ENCODE measurements at places on chromosomes 4 and X. TPM values are rescaled to one million over a fixed set of nuclear protein-coding genes. Genes with fewer than 3 reads are reported as not detected.

- H3K36me3 ChIP-seq: no peaks in the 10 kb centered on the region
- no peak overlapping the region for H3K27ac ChIP-seq
- H3K4me3 ChIP-seq: no peak overlapping the region
- H3K4me1 ChIP-seq: no peaks in the 10 kb centered on the region
Observed at GRCh38 chr4:7531640-7531994, 96.9 kb upstream of the PSAPL1 start.

- no peak for DNase-seq
- H3K36me3 ChIP-seq: peaks cover 13% of the 10 kb centered on the region
- H3K27me3 ChIP-seq: no peaks in the 10 kb centered on the region
- H3K27ac ChIP-seq: no peak overlapping the region
- no peaks in the 10 kb centered on the region for H3K4me1 ChIP-seq
Observed at GRCh38 chrX:149948016-149948415, 9.7 kb upstream of the EOLA2 start.

- no peaks in the 10 kb centered on the region for H3K4me1 ChIP-seq
- H3K36me3 ChIP-seq: no peaks in the 10 kb centered on the region
- no peak overlapping the region for H3K27ac ChIP-seq
- no peak for DNase-seq
Observed at GRCh38 chrX:97863261-97863660, 979.6 kb downstream of the RPA4 start.

DNA sequence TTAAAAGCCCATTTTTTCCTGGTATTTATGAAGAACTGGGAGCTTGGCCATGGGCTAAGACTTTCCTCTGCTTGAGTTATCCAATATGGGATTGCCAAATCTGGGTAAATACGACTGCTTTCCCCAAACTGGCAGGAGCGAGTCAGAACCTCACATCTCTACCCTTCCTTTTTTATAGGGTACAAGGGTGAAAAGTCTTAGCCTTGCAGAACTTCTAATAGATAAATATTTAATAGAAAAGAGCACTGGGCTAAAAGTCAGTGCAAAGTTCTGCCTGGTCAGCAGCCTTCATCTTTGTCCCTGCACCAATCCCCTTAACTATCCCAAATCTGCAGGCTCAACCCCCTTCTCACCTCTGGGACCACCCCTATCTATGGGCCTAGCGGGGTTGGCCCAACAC, 61.6 kb upstream of the ACSL1 start:
- no peaks in the 10 kb centered on the region for H3K27me3 ChIP-seq
- H3K36me3 ChIP-seq: no peaks in the 10 kb centered on the region
- no peak for DNase-seq
- H3K4me1 ChIP-seq: no peaks in the 10 kb centered on the region
- no peak overlapping the region for H3K27ac ChIP-seq

- no peaks in the 10 kb centered on the region for H3K27me3 ChIP-seq
- no peak for DNase-seq
- H3K36me3 ChIP-seq: peaks cover 2% of the 10 kb centered on the region
- H3K4me3 ChIP-seq: no peak overlapping the region
- H3K27ac ChIP-seq: no peak overlapping the region
Observed at GRCh38 chr4:183304067-183304466, 16.0 kb downstream of the CLDN22 start.

DNA sequence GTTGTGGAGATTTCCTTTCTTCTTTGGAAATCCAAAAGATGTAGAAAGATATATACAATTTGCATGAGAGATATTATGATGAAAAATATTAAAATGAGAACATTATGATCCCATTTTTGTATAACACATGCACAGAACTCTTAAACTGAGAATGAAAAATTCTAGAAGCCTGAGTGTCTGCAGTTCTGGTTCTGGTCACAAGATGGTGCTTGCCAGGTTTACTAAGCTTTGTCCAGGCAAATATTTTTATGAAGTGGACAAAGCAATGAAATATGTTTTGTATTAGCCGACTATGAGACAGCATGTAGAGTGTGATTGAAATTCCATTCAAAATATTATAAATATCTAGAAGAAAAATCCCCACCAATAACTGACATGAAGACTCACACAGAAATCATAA, 2.2 kb downstream of the PWWP3B start:
- no peaks in the 10 kb centered on the region for H3K4me1 ChIP-seq
- no peaks in the 10 kb centered on the region for H3K36me3 ChIP-seq
- no peaks in the 10 kb centered on the region for H3K27me3 ChIP-seq
- H3K27ac ChIP-seq: no peak overlapping the region

- peak; percentile 69 for DNase-seq
- H3K4me1 ChIP-seq: peaks cover 37% of the 10 kb centered on the region
- no peaks in the 10 kb centered on the region for H3K27me3 ChIP-seq
- H3K4me3 ChIP-seq: peak overlapping the region; percentile 93
- peak overlapping the region; percentile 93 for H3K27ac ChIP-seq
Observed at GRCh38 chr4:80072228-80072743, 743 bp downstream of the ANTXR2 start.

- no peak overlapping the region for H3K4me3 ChIP-seq
- DNase-seq: no peak
- no peak overlapping the region for H3K27ac ChIP-seq
- H3K36me3 ChIP-seq: no peaks in the 10 kb centered on the region
- H3K27me3 ChIP-seq: no peaks in the 10 kb centered on the region
- no peaks in the 10 kb centered on the region for H3K4me1 ChIP-seq
Observed at GRCh38 chr4:145277011-145277410, 96.6 kb upstream of the OTUD4 start.

- H3K4me1 ChIP-seq: no peaks in the 10 kb centered on the region
- H3K27me3 ChIP-seq: no peaks in the 10 kb centered on the region
- no peaks in the 10 kb centered on the region for H3K36me3 ChIP-seq
- no peak for DNase-seq
- H3K4me3 ChIP-seq: no peak overlapping the region
Observed at GRCh38 chrX:108468486-108468885, 28.8 kb downstream of the COL4A5 start.

DNA sequence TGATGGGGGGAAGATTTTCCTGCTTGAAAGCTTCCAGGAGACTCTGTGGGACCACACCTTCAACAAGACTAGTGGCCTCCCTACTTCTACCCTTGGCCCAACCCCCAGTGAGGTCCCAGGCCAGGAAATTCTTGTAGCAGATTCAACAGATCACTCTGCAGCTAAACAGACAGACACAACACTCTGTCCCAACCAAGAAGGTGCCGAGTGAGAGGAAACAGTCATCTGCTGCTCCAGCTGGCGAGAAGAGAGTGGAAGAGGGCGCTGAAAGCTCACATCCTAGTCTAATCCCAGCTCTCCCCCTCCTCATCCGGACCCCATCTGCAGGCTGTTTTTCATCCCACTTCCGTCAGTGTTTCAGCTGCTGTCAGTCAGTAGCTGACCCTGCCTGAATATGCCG, 63.4 kb downstream of the CHRDL1 start:
- no peak overlapping the region for H3K27ac ChIP-seq
- no peaks in the 10 kb centered on the region for H3K36me3 ChIP-seq
- no peaks in the 10 kb centered on the region for H3K27me3 ChIP-seq
- no peak for DNase-seq
- H3K4me3 ChIP-seq: no peak overlapping the region
- no peaks in the 10 kb centered on the region for H3K4me1 ChIP-seq

- H3K36me3 ChIP-seq: no peaks in the 10 kb centered on the region
- H3K4me3 ChIP-seq: no peak overlapping the region
- H3K4me1 ChIP-seq: peaks cover 26% of the 10 kb centered on the region
- H3K27me3 ChIP-seq: no peaks in the 10 kb centered on the region
Observed at GRCh38 chr4:40395166-40395900, 60.2 kb downstream of the CHRNA9 start.

GRCh38 chr4:174427571-174428140, 94.6 kb downstream of the HPGD start:
- DNase-seq: no peak
- no peaks in the 10 kb centered on the region for H3K36me3 ChIP-seq
- H3K27ac ChIP-seq: no peak overlapping the region
- H3K27me3 ChIP-seq: no peaks in the 10 kb centered on the region
- no peak overlapping the region for H3K4me3 ChIP-seq

DNA sequence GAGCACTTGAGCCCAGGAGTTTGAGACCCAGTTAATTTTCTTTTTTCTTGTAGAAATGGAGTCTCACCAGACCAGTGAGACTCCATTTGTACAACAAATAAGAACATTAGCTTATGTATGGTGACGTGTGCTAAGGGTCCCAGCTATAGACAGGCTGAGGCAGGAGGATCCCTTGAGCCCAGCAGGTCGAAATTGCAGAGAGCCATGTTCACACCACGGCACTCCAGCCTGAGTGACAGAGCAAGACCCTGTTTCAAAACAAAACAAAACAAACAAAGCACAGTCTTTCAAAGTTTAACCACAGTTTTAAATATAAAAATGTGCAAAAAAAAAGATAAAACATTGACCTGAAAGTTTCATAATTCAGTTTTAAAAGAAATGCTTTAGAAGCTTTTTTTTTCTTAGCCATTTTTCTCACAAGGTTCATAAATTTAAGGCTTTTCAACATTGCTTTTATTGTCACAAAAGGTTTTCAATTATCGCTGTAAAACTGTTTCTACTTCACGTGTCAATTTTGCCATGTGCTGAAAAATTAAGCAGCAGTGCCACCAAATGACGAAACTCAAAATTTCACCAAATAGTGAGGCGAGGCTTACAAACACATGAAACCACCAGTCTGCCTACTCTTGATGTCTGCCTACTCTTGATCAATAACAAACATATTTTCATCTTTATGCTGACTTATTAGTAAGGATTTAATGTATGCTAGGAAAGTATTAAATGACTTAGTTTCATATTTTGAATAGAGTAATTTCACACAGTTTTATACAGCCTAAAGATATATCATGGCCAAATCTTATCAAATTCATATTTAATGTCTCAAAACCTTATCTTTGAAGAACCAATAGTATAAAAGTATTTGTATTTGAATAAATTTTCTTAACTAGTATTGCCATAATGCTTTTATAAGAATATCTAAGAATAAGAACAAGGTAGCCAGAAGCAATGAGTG, 126.3 kb downstream of the NEK1 start:
- no peaks in the 10 kb centered on the region for H3K4me1 ChIP-seq
- DNase-seq: no peak
- no peaks in the 10 kb centered on the region for H3K27me3 ChIP-seq
- no peak overlapping the region for H3K4me3 ChIP-seq

- H3K27ac ChIP-seq: no peak overlapping the region
Observed at GRCh38 chr4:145507636-145508035, 26.0 kb downstream of the SMAD1 start.

GRCh38 chr4:44806071-44806470, 79.7 kb upstream of the GNPDA2 start:
- no peaks in the 10 kb centered on the region for H3K27me3 ChIP-seq
- no peaks in the 10 kb centered on the region for H3K36me3 ChIP-seq
- no peak for DNase-seq
- no peak overlapping the region for H3K4me3 ChIP-seq

DNA sequence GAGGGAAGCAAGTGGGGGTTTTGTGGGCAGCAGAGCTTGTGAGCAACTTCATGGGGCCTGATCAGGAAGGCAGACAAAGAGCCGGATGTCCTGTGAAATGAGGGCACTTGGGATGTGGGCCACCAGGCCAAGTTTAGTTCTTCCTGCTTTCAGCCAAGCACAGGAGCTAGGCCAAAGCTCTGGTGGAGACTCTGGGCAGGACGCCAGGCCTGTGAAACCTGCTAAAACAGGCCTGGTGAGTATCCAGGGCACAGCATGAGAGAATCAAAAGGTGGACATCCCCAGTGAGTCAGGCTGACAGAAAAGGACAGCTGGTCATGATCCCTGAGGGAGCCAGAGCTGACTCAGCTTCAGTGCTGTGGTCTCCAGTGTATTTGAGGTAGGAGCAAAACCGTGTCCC, 95.7 kb downstream of the NPNT start:
- no peaks in the 10 kb centered on the region for H3K27me3 ChIP-seq
- DNase-seq: peak; percentile 66
- peak overlapping the region; percentile 58 for H3K27ac ChIP-seq
- H3K4me1 ChIP-seq: peaks cover 7% of the 10 kb centered on the region

DNA sequence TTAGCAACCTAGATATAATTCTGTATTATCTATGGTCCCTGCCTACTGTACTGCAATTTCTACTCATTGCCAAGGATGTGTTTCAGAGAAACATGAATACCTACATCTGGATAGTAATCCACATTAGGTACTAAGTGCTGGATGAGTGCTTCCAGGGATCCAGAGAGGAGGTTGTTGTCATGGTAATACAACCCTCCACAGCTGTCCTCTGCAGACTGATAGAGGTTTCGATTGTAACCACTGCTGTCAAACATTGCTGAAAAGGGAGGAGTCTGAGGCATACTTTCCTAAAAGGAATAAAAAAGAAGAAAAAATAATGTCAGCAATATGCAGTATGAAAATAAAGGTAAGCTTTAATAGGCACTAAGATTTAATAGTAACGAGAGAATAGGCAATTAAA, 12.5 kb downstream of the RASGEF1B start:
- H3K27ac ChIP-seq: no peak overlapping the region
- no peaks in the 10 kb centered on the region for H3K27me3 ChIP-seq
- H3K36me3 ChIP-seq: peaks cover 50% of the 10 kb centered on the region
- H3K4me3 ChIP-seq: no peak overlapping the region
- H3K4me1 ChIP-seq: peaks cover 14% of the 10 kb centered on the region

- DNase-seq: no peak
- H3K4me1 ChIP-seq: peaks cover 1% of the 10 kb centered on the region
- no peak overlapping the region for H3K4me3 ChIP-seq
- H3K36me3 ChIP-seq: no peaks in the 10 kb centered on the region
- no peak overlapping the region for H3K27ac ChIP-seq
Observed at GRCh38 chr4:152594978-152595925, 59.4 kb upstream of the FBXW7 start.

The FAM9B gene
- 0.44 TPM for total RNA-seq

The ASB12 gene
- not detected for total RNA-seq

The GYPA gene
- not detected for total RNA-seq

The CCNQ gene
- total RNA-seq: 17.0 TPM

The ETDA gene
- not detected for total RNA-seq

The S100G gene
- not detected for total RNA-seq

The AKAP4 gene
- not detected for total RNA-seq

The CT83 gene
- total RNA-seq: not detected

The BCOR gene
- 25.7 TPM for total RNA-seq

The ATP1B4 gene
- total RNA-seq: not detected

The GLRA2 gene
- total RNA-seq: not detected
